ENCODE measurements at places on chromosomes 16 and 17. TPM values are rescaled to one million over a fixed set of nuclear protein-coding genes. Genes with fewer than 3 reads are reported as not detected.

The TVP23A gene
- 0.24 TPM for polyA plus RNA-seq

The EVI2B gene
- 0.78 TPM for polyA plus RNA-seq

The ITGAX gene
- 0.66 TPM for polyA plus RNA-seq

The DNAJA3 gene
- polyA plus RNA-seq = 52.6 TPM

The CHMP6 gene
- 44.1 TPM for polyA plus RNA-seq

The DHX58 gene
- 1.2 TPM for polyA plus RNA-seq

The CCL3 gene
- not detected for polyA plus RNA-seq

The RAB37 gene
- 0.25 TPM for polyA plus RNA-seq

The KRTAP3-2 gene
- not detected for polyA plus RNA-seq

GRCh38 chr17:9677411-9677810, 32.1 kb downstream of the USP43 start:
- no peak for DNase-seq

DNA sequence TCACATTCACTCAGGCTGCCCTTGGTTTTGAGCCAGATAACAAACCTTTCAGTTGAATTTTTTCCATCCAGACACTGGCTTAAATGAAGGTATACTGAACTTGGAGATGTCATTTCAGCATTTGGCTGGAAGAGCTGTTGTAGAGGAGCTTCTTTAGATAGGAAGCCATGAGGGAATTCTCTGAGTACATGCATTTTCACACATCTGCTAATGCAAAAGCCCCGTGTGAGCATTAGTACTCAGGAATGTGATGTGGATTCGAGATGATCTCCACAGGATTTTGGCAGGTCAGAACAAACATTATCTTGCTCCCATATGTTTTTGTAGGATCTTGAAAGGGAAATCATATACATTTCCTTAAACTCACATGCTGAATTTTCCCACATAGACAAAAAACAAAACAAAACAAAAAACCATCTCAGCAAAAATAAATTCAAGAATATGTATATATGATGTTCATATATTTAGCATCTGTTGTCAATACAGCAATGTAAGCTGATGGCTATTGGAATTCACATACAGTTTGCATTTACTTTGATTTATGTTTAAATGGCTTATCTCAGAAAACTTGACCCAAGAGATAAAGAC, 277.2 kb upstream of the TBX2 start:
- DNase-seq = no peak

- DNase-seq = no peak
These were observed 46.7 kb downstream of the RTN4RL1 start for GRCh38 chr17:1978396-1978949.

DNA sequence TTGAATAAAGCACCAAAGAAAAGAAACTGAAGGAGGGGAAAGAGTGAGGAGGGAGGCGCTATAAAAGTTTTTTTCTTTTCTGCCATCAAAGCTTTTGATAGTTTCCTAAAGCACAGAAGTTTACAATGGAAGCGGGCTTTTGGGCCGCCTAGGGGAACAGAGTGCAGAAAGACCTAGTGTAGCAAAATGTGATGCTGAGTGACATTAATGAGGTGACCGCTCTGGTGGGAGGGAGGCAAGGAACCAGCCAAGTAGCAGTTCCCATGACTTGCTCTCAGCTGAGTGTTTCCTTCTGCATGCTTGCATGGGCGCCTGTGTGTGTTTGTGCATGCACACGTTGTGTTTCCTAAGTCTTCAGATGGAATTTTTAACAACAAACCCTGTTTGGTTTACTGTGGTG, 15.5 kb downstream of the MSI2 start:
- DNase-seq = no peak

DNA sequence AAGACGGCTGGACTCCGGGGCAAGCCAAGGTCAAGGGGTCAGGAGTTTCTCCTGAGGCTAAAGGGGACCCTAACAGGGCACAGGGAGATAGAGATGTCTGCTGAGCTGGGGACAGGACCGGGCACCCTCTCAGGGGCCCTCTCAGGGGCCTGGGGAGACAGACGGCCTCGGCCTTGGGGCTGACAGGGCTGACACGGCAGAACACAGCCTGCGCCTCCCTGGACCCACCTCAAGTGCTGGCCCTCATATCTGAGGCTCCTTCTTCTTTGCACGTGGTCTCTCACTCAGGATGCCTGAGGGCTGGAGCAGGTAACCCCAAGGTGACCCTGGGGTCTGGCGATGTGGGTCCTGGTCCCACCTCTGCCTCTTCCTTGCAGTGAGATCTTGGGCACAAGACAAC, 186.9 kb upstream of the TNRC6C start:
- DNase-seq = no peak

DNA sequence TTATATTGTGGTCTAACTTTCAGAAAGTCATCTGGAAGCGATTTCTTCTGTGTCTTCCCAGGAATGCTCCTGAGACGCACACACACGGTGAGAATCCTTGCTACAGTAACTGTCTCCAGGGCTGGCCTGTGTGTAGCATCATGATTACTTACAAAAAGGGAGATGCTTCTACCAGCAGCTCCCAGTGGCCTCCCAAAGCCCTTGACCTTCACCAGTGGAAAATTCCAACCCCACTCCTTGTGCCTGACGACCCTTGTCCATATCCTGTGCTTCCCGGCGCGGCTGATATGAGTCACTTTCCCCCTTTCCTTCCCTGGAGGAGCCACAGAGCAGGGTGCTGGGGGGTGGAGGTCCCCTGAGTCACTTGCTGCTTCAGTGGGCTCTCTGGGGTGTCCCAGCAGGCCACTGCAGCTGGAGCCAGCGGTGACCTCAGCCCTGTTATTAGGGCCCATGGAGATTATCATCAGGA, 22.1 kb upstream of the NAT9 start:
- no peak for DNase-seq

DNA sequence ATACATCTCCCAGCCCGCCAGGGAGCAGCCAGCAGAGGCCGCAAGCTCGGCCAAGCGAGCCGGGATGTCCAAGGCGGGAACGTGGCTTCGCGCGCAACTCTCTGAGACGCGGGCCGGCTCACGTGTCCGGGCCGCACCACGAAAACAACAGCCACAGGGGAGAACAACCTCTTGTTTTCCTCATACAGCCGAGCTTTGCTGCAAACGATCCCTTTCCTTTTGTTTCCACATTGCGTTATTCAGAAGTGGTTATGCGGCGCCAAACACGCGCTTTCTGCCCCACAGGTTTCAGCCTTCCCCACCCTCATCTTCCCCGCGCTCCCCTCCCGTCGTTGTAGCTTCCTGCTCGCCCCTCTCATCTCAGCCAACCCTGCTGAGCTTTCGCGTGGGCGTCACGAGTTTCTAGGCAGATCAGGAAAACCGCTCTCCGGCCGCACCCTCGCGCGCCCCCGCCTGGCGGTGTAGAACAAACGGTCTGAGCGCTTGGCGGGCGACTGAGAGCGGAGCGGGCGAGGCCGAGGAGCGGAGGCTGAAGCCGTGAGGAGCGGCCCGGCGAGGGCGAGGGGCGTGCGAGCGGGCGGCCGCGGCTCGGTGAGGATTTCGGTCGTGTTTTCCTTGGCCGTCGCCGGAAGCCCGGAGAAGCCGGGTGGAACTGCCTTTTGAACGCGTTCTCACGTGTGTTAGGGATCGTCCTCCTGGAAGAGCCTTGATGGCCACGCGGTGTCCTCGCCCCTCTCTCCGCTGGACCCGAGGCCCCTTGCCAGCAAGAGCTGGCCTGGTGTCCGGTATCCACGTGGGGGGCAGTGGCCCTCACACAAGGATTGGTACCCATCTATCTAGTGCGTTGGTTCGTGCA, 6.6 kb upstream of the SMARCD2 start:
- peak; percentile 66 for DNase-seq

DNA sequence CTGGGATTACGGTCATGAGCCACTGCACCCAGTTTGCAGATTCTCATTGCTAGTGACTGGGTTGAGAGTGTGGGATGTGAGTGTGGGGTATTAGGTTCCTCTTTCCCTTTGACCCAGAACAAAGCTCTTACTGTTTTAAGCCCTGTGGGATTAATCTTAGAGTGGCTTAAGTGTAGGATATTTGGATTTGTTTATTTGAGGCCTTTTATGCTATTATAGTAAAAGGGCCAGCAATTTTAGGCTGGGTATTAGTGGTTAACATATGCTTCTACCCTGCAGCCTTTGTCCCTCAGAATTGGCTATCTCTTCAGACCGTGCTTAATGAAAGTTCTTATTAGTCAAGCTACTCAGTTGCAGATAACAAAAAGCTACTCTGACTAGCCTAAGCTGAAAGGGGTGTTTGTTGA, 3.2 kb downstream of the SGF29 start:
- DNase-seq = no peak

DNA sequence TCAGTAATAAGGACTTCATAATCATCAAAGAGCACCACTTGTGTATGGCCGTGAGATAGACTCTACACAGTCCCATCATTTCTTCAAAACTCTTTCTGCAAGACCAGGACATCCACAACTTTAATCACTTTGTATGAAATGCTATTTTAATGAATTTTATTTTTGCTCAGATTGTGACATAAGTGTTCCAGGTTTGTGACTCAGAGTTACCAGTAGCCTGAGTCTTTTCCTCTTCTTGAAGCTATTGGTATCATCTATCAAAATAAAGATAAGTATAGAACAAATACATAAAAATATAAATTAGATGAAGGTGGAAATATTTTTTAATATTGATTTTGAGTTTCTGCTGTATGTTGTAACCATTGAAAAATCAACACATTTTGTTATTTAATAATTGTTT, 16.6 kb upstream of the VWA3A start:
- no peak for DNase-seq

GRCh38 chr16:87048730-87049115, 268.5 kb downstream of the C16orf95 start:
- no peak for DNase-seq

GRCh38 chr16:52399116-52399515, 147.8 kb downstream of the TOX3 start:
- DNase-seq = no peak

DNA sequence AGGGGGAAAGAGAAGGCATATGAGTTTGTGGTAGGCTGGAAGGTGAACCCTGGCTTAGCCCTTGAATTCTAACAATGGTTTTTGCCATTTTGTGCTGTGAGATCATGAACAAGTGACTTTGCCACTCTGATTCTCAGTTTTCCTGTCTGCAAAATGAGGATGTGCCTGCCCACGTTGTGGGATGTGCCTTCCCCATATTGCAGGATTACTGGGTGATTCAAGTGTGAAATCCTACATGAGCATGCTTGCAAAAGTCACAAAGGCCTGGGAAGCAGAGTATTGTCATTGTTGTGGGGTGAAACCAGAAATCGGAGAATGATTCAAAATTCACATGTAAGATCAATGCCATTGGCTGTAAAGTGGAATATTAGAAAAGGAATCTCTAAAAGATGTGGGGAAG, 28.6 kb upstream of the TVP23A start:
- DNase-seq = no peak

DNA sequence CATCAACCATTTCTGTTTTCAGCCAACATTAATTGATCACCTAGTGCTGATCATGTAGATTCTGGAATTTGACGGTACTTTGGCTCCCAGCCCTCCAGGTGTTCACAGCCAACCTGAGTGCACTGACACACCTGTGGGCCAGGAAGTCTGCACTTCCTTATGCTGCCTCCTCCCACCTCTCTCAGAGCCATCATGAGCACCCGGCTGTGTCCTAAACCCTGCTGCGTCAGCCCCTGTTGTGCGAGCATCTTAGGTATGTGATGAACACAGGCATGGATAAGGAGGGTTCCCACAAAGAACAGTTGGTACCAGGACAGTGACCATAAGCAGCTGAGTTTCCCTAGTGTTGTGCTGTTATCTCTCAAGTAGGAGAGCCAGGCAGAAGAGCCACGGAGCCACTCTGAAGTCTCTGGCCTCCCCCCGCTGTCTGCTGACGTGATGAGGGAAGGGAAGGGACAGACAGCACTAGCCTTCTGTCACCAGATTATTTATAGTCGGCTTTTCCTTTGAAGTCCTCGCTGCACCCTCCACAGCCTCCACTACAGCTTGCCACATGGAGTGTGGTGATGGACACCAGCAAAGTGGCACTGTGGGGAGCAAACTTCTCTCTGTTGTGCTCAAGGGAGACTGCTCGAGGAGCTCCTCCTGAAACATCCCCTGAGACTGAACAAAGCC, 162.8 kb upstream of the ANKFN1 start:
- no peak for DNase-seq

GRCh38 chr16:595942-596735, 6.3 kb downstream of the RAB40C start:
- DNase-seq = no peak

GRCh38 chr17:73192894-73193701, at the start of gene COG1:
TSS of gene COG1 (plus strand) at chr17:73193055. CDS start at chr17:73193070, 15 bp downstream.
- peak; percentile 100 for DNase-seq

- DNase-seq = no peak
These were observed 16.6 kb upstream of the G6PC1 start for GRCh38 chr17:42883802-42884558.

DNA sequence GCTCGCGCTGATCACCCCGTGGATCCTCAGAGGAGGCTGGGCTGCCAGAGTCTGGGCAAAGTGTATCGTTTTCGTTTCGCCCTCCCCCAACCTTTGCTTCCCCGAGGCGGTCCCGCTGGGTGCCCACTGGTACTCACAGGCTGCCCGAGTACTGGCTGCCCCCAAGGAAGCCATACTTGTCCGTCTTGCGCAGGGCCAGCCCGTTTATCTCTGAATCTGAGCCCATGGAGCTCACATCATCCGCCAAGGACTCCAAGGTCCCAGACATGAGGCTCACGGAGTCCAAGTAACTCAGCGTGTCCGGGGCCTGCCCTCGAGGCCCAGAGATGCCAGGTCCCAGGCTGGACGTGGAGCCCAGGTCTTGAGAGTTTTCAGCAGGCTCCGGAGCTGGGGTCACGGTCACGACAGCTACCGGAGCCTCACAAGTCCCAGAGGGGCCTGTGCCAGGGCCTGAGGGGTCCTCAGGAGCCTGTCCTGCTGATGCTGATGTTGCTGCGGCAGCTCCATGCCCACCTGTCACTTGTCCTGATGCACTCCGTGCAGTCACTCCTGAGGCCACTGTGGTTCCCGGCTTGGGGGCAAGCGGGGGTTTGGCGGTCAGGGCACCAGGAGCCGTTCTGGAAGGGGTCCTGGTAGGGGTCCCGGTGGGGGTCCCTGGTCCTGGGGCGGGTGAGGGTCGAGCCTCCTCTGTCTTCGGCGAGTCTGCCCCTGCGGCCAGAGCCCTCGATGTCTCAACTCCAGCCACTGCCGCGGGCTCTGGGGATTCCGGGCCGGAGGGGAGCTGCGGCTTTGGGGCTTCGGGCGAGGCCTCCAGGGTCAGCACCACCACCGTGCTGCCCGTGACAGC, 980 bp downstream of the TBC1D10B start:
- DNase-seq = no peak

- DNase-seq = no peak
These were observed 58.7 kb downstream of the SOCS3 start for GRCh38 chr17:78300962-78301820.
